NCI-H510A (cell line): ENCODE measurements at places on chromosomes 7 and 10.

- no peak for DNase-seq
Observed at GRCh38 chr10:32237644-32238345, 109.2 kb downstream of the EPC1 start.

- no peak for DNase-seq
Observed at GRCh38 chr7:120412139-120413050, 139.4 kb downstream of the KCND2 start.

DNA sequence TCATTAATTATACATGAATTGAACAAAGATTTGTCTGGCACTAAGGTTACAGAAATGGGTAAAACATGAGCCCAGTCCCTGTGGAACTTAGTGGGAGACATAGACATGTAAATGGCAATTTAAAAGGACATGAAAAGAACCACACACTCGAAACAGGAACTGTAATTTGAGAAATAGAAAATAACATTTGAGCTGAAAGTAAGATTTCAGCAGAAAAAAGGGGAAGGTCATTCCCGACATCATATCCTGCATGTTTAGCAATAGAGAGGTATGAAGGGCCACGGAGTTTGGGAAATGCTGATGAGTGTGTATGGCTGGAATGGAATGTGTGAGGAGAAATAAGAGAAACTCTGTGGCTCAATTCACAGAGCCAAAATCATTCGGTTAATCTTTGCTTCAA is 175.4 kb upstream of the AHR start:
- no peak for DNase-seq

DNA sequence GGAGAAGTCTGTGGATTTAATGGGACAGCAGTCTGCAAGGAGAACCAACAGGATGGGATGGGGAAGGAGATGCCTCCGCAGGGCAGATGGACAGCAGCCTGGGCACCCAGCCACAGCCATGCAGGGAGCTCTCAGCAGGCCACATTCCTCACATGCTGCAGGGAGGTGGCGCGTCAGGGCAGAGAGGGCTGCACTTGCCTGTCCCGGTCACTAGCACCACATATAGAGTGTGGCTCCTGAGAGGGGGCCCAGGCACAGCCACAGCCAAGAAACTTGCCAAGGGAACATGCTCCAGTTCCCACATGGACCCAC is 86.8 kb upstream of the ZMIZ1 start:
- no peak for DNase-seq
